Ureter (tissue), 1 donor: ENCODE measurements at places on chromosomes 3 and 15.
A peak's percentile ranks its signal among the peaks of the same experiment; 100 is the strongest.

DNA sequence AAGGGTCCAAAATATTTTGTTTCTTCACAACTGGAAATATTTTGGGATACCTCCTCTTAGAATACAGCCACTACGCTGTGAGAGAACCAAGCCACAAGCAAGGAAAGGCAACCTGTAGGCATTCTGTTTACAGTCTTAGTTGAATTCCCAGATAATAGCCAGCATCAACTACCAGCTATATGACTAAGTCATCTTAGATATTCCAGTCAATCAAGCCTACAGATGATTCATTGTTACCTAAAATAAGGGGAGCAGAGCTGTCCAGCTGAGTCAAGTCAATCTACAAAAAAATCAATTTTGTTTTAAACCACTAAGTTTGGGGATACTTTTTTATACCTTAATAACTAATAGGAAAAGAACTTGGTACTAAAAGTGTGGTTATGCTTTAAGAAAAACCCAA lies 526.4 kb upstream of the DPPA4 start:
- DNase-seq: no peak

GRCh38 chr3:58179235-58180098 lies 31.3 kb downstream of the DNASE1L3 start:
- DNase-seq: no peak

DNA sequence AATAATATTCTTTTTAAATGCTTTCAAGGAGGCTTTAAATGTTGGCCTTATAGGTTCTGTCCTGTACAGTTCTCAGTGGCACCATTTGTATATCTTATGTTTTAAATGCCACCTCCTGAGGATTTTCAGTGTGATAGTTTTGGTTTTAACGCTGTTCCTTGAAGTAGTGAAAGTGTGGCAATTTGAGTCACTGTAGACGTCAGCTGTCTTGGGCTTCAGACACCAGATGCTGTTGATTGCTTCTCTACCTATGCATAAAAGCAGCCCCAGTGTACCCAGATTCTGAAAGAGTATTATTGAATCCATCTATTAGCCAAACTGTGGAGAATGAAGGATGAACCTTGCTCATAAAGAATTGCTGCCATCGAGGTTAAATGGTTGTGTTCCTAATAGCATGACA lies 316.8 kb upstream of the GBE1 start:
- DNase-seq: no peak

DNA sequence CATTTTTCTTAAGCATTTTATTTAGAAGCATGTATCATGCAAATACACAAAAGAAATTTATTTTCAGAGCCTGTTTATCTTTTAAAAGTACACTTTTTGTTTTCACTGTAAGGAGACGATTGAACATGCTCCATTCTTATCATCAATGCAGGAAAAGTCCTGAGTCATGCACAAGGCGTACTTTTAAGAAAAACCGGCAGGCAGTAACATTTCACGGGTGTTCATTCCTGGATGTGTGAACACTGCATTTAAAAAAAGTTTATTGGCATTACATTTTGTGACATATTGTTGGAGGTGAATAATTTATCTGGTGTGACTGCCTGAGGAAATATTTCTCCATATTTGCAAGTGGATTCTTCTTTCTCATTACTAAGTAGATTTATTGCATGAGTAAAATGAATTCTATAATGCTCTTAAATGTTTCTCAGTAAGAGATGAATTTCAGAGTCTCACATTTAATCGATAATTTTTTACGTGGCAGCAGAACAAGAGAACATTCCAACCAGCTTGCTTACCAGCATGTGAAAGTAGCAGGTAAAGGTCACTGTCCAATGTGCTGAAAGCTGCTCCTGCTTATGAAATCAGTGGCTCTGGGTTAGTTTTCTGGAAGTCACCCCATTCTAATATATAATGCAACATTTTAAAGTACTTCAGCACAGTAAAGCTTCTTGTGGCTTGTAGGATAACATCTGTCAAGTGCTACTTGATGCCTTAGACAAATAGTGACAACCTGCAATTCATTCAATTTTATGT lies 87.0 kb downstream of the SV2B start:
- DNase-seq: no peak

- no peak for DNase-seq
Observed at GRCh38 chr3:138544546-138544945, 49.5 kb downstream of the CEP70 start.

DNA sequence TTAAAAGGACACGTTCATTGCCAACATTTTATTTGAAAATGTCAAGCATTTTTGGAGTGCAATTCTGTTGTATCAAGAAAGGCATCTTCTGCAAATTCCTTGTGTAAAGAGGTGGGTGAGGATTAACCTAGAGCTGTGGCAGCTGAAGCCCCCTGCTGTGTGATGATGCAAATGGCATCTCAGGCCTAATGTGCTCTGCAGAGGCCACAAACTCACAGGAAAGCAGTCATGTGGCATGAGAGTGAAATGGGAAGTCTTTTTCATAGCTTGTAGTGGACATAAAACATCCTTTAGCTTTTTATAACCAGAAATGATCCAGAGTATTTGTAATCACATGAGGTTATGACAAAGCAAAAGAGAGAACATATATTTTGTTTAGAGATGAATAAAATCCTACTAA lies 6.4 kb downstream of the CADM2 start:
- no peak for DNase-seq

DNA sequence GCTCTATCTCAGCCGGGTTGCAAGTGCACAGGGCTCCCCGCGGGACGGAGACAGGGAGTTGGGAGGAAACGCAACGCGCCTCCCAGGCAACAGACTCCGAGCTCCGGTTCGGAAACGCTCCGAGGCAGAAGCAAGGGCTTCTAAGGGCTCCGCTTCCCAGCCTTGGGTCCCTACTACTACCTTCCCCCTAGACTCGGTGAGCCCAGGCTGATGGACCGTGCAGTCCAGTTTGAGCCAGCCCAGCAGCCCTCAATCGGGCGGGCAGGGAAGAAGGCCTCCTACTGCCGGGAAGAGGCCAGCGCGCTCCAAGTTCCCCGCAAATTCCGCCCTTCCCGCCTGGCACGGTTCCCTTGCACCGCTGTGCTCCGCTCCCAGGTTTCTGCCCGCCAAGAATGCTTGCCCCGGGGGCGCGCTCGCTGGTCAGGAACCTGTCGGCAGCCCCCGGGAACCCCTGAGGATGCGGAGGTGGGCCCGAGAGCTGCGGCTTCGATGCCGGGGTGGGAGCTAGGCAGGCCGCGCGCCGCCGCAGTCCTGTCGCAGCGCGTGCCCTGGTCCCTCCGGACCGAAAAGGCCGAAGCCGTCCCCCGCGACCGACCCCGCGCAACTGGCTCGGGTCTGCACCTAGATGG lies 728 bp downstream of the TRANK1 start:
- peak; percentile 67 for DNase-seq

DNA sequence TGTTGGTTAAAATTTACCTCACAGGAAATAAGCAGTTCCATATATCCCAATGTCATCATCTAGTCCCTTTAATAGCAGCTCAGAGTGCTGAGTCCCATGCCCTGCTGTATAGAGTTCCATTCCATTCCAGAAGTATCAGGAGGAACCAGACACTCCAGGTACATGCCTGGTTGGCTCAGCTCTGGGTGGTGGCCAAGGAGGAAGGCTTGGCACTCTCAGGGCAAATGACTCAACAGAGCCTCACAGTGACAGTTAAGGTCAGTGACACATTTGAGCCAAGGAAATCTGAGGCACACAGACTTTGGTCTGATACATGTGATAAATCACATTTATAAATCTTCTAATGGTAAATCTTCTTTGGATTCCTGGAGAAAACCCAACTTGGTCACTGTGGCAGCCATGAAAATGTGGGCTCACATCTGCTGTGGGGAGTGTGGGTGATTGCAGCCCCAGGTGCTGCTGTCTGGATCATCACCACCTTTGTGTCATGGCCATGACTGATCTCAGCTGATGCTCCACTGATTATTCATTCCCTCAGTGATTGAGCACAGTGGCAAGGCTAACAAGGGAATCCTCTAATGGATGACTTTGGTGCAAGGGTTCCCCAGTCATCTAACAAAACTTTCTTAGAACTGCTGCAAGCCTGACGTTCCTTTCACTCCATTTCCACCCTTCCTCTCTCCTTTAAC lies 9.3 kb downstream of the HHLA2 start:
- DNase-seq: no peak

- no peak for DNase-seq
Observed at GRCh38 chr3:85662462-85662861, 703.7 kb downstream of the CADM2 start.

GRCh38 chr15:77195586-77195985 lies 124.7 kb upstream of the TSPAN3 start:
- no peak for DNase-seq

DNA sequence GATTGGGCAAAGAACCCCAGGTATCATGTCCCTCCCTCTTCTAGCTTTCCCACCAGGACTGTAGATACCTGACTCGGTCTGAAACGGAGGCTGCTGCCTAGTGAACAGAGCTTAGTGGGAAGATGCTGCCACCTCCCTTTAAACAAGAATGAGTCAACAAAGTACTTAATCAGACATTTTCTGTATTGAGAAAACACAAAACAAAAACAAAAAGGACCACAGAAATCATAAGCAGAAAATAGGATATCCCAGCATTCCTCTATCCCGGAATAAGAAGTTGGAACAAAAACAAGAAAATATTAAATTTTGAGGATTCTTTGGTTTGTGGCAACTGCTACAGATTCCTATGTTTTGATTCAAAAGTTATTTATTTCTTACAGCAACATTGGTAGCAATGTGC lies 51.7 kb upstream of the COL8A1 start:
- DNase-seq: no peak

DNA sequence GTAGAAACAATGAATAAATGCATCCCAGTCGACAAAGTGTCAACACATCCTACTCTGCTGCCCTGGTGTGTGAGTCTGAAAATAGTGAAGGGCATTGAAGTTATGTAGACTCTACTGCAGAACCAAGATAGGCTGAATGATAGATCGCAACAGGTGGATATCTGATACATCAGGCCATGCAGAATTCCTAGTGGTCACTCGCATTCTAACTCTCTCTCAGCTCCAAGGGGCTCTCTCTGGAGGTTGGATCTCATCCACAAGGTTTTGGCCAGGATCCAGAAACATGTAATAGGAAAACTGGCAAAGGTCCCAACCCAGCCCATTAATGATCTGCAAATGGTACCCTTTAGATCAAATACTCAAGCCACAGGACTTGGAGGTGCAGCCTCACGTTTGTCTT lies 514.1 kb downstream of the MAGI1 start:
- no peak for DNase-seq

- no peak for DNase-seq
Observed at GRCh38 chr3:188421836-188422540, 268.0 kb downstream of the LPP start.

GRCh38 chr3:42102571-42102970 lies 11.4 kb downstream of the TRAK1 start:
- no peak for DNase-seq

DNA sequence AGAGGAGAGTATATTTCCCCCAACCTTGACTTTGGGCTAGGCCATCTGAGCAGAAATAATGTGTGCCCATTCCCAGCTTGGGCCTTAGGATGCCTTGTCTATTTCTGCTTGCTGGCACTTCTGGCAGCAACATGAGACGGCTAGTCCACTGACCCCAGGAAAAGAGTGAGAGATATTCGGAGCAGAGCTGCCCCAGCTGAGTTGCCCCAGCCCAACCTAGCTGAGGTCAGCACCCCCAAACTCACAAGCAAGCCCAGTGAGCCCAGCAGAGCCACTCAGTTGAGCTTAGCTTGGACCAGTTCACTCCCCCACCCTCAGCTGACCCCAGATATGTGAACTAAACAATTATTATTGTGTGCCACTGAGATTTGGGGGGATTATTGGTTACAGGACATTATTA lies 20.2 kb downstream of the ITGA11 start:
- peak; percentile 28 for DNase-seq

- no peak for DNase-seq
Observed at GRCh38 chr3:77189684-77190083, 149.8 kb downstream of the ROBO2 start.

DNA sequence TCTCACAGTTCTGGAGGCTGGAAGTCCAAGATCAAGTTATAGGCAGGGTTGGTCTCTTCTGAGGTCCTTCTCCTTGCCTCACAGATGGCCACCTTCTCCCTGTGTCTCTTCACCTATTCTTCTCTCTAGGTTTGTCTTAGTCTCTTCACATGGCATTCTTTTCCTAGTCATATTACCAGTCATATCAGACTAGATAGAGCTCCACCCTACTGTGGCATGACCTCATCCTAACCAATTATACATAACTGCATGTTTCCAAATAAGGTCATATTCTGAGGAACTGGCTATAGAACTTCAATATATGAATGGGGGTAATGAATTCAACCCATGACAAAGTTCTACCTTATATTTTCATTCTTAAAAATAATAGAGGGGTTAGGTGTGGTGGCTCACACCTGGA lies 196.4 kb upstream of the UBE3A start:
- no peak for DNase-seq

DNA sequence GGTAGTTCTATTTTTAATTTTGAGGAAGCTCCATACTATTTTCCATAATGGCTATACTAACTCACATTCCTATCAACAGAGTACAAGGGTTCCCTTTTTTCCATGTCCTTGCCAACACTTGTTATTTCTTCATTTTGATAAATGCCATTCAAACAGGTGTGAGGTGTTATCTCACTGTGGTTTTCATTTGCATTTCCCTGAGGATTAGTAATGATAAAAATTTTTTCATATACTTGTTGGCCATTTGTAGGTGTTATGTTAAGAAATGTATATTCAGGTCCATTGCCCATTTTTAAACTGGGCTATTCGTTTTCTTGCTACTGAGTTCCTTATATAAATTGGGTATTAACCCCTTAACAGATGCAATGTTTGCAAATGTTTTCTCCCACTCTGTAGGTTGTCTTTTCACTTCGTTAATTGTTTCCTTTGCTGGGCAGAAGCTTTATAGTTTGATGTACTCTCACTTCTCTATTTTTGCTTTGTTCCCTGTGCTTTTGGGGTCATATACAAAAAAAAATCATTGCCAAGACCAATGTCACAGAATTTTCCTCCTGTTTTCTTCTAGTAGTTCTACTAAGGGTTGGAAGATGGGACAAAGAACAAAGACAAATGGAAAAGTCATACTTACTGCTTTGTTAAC lies 11.0 kb upstream of the VPS39 start:
- DNase-seq: no peak

GRCh38 chr3:98329392-98330124 lies 24.1 kb upstream of the OR5K4 start:
- peak; percentile 45 for DNase-seq

DNA sequence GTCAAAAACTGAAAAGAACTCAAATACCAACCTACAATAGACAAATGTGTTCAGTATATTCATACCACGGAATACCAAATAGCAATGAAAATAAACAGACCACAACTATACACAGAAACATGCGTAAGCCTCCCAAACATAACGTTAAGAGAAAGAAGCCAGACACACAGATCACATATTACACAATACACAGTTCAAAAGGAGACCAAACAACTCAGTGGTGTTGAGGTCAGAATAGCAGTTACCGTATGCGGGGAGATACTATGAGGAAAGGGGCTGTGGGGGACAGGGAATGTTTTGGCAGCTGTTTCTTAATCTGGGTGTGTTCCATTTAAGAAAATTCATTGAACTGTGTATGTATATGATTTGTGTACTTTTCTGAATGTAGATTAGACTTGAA lies 6.6 kb downstream of the OSBPL10 start:
- no peak for DNase-seq

- no peak for DNase-seq
Observed at GRCh38 chr3:159937561-159938166, 51.0 kb upstream of the IL12A start.

GRCh38 chr15:31272558-31273257 lies 53.9 kb upstream of the KLF13 start:
- peak; percentile 85 for DNase-seq

- no peak for DNase-seq
Observed at GRCh38 chr3:186329589-186329988, 32.4 kb downstream of the DGKG start.

- no peak for DNase-seq
Observed at GRCh38 chr3:152518346-152518745, 249.6 kb downstream of the MBNL1 start.
